ENCODE measurements at places on chromosomes 3 and 15.

GRCh38 chr3:168933614-168934013 is 729.9 kb downstream of the MECOM start:
- no peak for DNase-seq

- DNase-seq, result no peak
Measured at GRCh38 chr15:71752604-71753289, 57.6 kb upstream of the NR2E3 start.

DNA sequence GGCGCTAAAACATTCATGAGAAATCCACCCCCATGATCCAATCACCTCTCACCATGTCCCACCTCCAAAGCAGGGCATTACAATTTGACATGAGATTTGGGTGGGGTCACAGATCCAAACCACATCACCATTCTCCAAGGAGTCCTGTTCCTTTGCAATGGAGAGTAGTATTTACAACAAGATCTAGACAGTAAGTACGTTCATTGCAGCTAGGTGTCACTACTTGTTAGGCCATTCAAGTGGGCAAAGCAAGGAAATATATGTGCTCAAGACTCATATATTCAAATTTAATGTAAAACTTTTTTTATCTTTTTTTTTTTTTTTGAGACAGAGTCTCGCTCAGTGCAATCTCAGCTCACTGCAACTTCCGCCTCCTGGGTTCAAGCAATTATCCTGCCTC is 79.3 kb downstream of the AQP9 start:
- no peak for DNase-seq

DNA sequence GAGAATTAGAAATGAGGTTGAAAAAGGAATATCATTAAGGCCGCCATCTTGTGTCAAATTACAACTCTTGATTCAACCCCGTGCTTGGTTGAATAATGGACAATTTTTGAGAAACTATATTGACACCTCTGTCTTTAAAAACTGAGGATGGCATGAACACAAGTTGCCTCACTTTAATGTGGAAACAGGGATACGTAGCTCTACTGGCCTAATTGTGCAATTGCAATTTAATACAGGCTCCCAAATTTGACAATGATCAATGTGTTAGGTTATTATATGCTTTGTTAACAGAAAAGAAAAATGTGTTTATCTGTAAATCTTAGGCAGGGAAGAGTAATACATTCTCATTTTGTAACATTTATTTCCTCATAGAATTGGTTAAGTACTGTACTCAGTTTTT is 77.1 kb upstream of the MCTP2 start:
- DNase-seq, result no peak

DNA sequence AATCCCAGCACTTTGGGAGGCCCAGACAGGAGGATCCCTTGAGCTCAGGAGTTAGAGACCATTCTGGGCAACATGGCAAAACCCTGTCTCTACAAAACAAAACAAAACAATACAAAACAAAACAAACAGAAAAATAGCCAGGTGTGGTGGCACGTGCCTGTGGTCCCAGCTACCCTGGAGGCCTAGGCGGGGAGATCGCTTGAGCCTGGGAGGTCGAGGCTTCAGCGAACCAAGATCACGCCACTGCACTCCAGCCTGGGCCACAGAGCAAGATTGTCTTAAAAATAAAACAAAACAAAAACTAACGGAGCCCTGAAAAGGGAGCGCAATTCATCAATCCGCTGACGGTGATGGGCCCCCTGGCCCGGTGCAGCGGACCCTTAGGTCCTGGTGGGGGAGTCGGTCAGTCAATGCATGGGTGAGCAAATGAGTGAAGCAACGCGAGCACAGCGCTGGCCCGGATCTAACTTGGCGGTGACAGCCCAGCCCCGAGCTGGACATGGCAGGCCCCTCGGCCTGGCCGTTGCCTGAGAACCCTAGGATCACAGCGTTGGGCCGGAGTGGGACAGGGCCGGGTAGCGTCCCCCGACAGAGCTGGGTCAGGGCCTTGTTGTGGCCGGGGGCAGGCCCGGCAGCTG is 52.4 kb upstream of the BLM start:
- DNase-seq, result no peak

- DNase-seq, result no peak
Measured at GRCh38 chr3:127853681-127854080, 31.4 kb upstream of the MGLL start.

DNA sequence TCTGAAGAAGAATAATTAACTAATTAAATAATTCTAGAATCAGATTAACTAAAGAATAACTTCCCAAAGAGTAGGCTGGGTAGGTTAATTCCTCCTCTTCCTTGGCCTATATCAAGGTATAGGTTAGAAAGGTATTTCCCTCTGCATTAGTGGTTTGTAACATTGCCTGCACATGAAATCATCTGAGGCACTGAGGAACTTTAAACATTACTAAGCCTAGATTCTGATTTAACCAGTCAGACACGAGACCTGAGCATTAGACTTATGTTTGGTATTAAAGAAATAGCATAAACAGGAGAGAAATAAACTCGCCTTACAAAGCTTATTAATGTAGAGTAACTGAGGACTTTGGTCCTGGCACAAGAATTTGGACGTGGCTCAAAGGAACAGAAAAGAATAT is 84.2 kb downstream of the FGF7 start:
- no peak for DNase-seq

DNA sequence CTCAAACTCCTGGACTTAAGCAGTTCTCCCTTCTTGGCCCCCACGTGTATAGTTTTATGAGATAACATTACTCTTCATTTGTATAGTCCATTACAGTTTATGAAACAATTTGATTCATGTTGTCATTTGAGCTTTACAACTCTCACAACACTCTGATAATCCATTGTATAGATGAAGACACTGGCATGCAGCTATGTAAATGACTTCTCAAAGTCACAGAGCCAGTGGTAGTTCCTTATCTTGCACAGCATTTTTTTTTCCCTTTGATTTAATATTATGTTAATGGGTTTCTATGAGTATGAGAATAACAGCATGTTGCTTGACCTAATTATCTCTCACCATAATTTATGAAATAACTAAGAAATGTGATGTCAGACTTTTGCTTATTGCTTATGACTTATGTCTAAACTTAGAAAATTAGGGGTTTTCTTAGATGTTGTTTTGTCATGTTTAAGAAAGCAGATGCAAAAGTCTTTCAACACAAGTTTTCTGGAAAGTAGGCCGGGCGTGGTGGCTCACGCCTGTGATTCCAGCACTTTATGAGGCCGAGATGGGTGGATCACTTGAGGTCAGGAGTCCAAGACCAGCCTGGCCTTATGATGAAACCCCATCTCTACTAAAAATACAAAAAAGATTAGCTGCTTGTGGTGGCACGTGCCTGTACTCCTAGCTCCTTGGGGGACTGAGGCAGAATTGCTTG is 13.3 kb downstream of the VPS8 start:
- no peak for DNase-seq

GRCh38 chr15:25230442-25230841 is 208.4 kb downstream of the UBE3A start:
- no peak for DNase-seq

DNA sequence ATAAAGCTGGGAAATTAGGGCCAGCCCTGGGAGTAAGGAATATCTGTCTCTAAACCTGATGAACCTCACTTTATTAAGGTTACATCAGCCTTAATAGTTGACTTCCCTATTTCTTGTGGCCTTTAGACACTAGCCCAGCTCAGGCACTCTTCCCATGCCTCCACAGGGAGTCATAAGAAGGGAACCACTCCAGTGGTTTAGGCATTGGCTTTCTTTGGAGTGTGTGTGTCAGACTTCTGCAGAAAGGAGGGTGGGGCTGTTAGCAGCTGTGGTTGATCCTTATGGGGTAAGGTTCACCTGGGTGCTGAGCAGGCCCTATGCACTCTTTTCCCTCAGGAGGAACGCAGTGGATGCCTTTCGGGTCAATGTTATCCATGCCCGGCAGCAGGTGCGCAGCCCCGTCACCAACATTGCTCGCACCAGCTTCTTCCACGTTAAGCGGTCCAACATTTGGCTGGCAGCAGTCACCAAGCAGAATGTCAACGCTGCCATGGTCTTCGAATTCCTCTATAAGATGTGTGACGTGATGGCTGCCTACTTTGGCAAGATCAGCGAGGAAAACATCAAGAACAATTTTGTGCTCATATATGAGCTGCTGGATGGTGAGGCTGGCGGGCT is 4.0 kb downstream of the AP2M1 start:
- no peak for DNase-seq

DNA sequence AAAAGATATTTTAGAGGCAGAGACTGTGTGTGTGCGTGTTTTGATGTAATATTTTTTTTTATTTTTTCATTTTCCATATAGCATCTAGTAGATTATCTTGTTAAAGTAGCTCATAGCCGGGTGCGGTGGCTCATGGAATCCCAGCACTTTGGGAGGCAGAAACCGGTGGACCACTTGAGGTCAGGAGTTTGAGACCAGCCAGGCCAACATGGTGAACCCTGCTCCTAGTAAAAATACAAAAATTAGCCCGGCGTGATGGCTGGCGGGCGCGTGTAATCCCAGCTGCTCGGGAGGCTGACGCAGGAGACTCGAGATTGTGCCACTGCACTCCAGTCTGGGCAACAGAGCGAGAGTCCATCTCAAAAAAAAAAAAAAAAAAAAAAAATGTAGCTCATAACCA is 1481.2 kb upstream of the CADM2 start:
- no peak for DNase-seq

DNA sequence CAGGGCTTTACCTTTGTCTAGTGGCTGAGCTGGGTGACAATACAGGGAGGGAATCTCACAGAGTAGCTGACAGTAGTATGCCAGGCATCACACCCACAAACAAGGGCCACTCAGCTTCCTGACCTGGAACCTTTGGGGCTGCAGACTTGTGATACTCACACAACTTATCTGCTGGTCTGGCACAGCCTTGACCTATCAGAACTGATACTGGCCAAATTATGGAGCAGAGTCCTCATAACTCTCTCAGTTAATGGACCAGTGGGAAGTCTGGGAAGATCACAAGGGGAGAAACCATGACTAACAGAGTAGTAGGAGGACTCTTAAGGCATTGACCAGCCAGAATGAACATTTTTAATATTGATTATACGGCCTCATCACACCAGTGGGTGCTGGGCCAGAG is 19.4 kb downstream of the MRPL46 start:
- DNase-seq, result no peak

- no peak for DNase-seq
Measured at GRCh38 chr3:186368717-186369116, 6.7 kb upstream of the DGKG start.
